Ascending aorta (tissue), 2 donors: ENCODE measurements at places on chromosomes 1 and 21. TPM values are rescaled to one million over a fixed set of nuclear protein-coding genes. Genes with fewer than 3 reads are reported as not detected.

- no peak for DNase-seq
Measured at GRCh38 chr21:41764558-41765419, 2.1 kb downstream of the RIPK4 start.

DNA sequence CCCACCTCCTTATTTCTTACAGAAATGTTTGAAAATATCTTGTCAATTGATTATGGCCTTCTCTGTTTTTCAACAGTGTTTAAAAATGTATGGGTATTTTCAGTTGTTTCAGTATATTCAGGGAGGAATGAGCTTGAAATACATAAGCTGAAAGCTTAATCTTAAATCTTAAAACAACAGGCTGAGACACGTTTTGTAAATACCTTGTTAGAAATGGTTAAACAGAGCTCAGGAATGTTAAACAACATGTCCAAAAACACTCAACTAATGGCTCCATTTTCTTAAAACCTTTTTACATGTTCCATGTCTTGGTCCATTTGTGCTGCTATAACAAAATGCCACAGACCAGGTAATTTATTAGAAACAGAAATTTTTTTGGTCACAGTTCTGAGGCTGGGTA is 953.8 kb upstream of the ADGRL2 start:
- no peak for DNase-seq

- DNase-seq = no peak
Measured at GRCh38 chr1:47585141-47585902, 147.5 kb downstream of the FOXD2 start.

GRCh38 chr1:234781241-234782065 is 171.5 kb upstream of the IRF2BP2 start:
- DNase-seq = no peak

DNA sequence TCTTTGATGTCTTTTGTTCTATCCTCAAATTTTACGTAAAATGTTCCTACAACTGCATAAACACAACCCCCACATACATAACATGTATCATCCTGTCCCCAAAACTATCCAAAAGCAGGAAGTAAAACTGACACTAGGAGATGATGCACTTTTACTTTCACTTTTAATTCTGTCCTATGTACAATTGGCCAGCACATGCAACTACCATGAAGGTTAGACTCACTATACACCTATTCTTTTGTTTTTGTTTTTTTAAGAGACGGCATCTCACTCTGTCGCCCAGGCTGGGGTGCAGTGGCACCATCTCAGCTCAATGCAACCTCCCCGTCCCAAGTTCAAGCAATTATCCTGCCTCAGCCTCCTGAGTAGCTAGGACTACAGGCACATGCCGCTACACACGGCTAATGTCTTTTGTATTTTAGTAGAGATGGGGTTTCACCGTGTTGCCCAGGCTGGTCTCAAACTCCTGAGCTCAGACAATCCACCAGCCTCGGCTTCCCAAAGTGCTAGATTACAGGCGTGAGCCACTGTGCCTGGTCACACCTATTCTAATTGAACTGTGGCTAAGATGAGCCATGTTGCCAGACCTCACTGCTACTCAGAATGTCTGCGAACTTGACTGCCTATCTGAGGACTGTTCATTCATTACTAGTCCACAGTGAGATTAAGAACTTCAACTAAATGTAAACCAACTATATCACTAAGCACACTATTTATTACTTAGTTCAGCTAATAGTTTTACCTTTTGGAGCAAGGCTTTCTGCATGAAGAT is 48.0 kb downstream of the TOR3A start:
- DNase-seq = no peak

GRCh38 chr1:117634631-117635030 is 28.8 kb downstream of the TENT5C start:
- no peak for DNase-seq

DNA sequence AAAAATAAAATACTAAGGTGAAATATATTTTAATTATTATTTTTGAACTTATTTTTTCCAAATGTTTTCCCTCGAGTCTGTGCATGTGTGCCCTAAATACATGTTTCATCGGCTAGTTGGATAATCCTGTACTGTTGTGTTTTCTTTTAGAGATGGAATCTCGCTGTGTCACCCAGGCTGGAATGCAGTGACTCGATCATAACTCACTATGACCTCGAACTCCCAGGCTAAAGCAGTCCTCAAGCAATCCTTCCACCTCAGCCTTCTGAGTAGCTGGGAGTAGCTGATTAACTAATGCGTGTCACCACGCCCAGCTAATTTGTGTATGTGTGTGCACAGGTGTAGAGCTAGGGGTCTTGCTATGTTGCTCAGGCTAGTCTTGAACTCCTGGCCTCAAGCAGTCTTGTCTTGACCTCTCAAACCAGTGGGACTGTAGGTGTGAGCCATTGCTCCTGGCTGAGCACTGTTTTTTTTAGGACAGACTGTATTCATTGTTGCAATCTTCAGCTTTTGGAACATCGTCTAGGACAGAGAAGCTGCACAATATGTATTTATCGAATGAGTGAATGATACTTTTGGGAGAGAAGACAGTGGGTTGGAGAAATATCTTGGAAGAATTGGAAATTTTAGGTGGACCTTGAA is 4.8 kb upstream of the TMCO1 start:
- no peak for DNase-seq

DNA sequence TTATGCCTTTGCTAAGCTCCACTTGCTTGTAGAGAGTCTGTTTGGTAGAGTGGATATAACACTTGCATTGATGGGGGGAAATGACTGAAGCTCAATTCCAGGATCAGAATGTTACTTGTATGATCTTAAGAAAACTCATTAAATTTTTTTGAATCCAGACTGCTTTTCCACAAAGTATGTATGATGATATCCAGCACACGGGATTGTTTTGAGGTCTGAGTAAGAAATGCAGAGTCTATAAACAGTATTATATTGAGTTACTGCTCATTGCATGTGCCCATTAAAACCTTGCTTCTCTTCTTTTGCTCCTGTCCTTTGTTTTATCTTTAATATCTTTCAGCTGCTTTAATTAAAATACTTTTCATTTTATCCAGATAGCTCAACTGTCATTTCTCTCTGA is 570.4 kb upstream of the ZRANB2 start:
- DNase-seq = no peak

Gene EPS8L3
- not detected for total RNA-seq

Gene SEC16B
- 8.6 TPM for total RNA-seq
